ENCODE measurements at places on chromosomes 7 and 10. TPM values are rescaled to one million over a fixed set of nuclear protein-coding genes. Genes with fewer than 3 reads are reported as not detected.
A peak's percentile ranks its signal among the peaks of the same experiment; 100 is the strongest.

DNA sequence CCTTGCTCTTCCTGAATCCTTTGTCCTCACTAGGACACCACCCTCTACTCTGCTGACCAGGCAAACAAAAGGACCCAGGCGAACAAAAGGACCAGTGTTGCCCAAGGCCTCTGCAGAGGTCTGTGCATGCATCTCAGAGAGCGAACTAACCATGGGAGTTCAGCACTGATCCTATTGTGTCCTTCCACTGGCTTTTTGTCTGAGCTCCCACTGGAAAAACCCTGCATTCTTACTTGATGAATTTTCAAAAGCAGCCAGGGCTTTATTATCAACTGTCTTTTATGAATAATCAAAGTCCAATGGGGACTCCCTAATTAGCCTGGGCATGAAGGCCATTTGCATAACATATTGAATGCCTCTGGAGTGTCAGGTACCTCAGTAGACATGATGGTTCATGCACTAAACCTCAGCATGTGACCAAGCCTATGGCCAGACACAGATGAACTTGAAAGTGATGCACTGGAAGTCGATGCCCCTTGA is 140.6 kb downstream of the KCNMA1 start:
- no peak overlapping the region for H3K4me3 ChIP-seq
- peaks cover 61% of the 10 kb centered on the region for H3K4me1 ChIP-seq
- H3K27me3 ChIP-seq: no peaks in the 10 kb centered on the region
- H3K36me3 ChIP-seq: no peaks in the 10 kb centered on the region
- peak overlapping the region; percentile 63 for H3K27ac ChIP-seq

MSS51 gene
- total RNA-seq: 1.2 TPM

GRCh38 chr7:42617806-42618457 is 293.9 kb downstream of the C7orf25 start:
- H3K36me3 ChIP-seq: no peaks in the 10 kb centered on the region
- DNase-seq: no peak
- no peaks in the 10 kb centered on the region for H3K27me3 ChIP-seq
- H3K4me3 ChIP-seq: no peak overlapping the region

OR2A12 gene
- not detected for total RNA-seq

DNA sequence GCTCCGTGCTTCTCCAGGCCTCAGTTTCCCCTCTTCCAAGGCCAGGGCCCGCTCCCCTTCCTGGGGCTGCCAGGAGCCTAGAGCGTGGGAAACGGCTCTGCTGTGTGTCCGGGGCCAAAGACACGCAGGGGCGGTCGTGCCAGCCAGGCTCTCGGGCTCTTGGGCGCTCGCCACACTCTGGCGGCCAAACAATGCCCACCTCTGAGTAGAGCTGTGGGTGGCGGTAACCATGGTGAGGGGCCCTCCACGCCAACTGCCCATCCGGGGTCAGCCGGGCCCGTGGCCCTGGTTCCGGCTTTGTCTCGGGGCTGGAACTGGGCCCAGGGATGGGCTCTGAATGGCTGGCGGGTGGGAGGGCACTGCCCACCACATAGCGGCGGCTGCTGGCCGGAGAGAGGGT is 16.0 kb downstream of the GRIFIN start:
- no peak overlapping the region for H3K4me3 ChIP-seq
- H3K27ac ChIP-seq: no peak overlapping the region
- H3K27me3 ChIP-seq: no peaks in the 10 kb centered on the region
- H3K4me1 ChIP-seq: no peaks in the 10 kb centered on the region

DNA sequence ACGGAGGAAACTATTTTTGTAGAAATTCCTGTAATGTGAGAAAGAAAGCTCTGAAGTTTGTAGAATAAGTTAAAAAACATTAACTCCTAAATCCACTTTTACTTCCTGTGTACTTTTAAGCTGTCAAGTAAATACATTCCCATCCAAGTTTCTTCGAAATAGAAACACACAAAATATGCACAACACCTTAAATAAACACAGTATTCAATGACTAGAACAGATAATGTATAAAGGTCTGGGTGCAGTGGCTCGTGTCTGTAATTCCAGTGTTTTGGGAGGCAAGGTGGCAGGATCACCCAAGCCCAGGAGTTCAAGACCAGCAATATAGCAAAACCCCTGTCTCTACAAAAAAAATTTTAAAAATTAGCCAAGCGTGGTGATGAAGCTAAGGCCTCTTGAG is 121.9 kb upstream of the ODAD2 start:
- H3K27ac ChIP-seq: peak overlapping the region; percentile 61
- H3K27me3 ChIP-seq: no peaks in the 10 kb centered on the region

GRCh38 chr10:121910673-121911420 is 17.0 kb downstream of the ATE1 start:
- peaks cover 6% of the 10 kb centered on the region for H3K4me1 ChIP-seq
- no peaks in the 10 kb centered on the region for H3K27me3 ChIP-seq
- peak overlapping the region; percentile 15 for H3K27ac ChIP-seq
- H3K4me3 ChIP-seq: no peak overlapping the region
- H3K36me3 ChIP-seq: peaks cover 32% of the 10 kb centered on the region

GRCh38 chr10:50325449-50326171 is 74.3 kb upstream of the ASAH2 start:
- no peaks in the 10 kb centered on the region for H3K36me3 ChIP-seq
- no peak for DNase-seq
- H3K27me3 ChIP-seq: no peaks in the 10 kb centered on the region
- peak overlapping the region; percentile 67 for H3K27ac ChIP-seq

- H3K27me3 ChIP-seq: no peaks in the 10 kb centered on the region
- H3K27ac ChIP-seq: peak overlapping the region; percentile 88
- H3K4me1 ChIP-seq: peaks cover 34% of the 10 kb centered on the region
- peak overlapping the region; percentile 94 for H3K4me3 ChIP-seq
- DNase-seq: no peak
Measured at GRCh38 chr7:18087687-18088078, 60.0 kb upstream of the PRPS1L1 start.

COL28A1 gene
- total RNA-seq: 15.1 TPM

DNA sequence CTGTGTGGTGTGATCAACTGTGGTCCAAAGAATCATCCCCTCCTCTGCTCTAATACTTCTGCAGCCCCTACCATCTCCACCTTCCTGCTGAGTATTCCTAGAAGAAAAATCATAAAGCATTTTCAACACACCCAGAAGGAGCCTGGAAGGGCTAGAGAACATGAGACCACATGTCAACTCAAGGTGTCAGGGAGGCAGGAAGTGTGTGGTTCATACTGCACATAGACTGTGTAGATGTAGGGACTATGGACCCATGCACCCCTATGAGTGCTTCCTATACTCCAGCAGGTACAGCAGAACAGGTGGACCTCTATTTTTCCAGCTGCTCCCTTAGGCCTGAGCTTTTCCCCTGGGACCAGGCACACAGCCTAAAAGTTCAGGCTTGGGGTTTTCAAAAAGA is 2.6 kb upstream of the ZNF746 start:
- H3K27ac ChIP-seq: no peak overlapping the region
- H3K36me3 ChIP-seq: no peaks in the 10 kb centered on the region
- no peak overlapping the region for H3K4me3 ChIP-seq
- peaks cover 21% of the 10 kb centered on the region for H3K4me1 ChIP-seq
- no peak for DNase-seq

HPSE2 gene
- 40.7 TPM for total RNA-seq

DNA sequence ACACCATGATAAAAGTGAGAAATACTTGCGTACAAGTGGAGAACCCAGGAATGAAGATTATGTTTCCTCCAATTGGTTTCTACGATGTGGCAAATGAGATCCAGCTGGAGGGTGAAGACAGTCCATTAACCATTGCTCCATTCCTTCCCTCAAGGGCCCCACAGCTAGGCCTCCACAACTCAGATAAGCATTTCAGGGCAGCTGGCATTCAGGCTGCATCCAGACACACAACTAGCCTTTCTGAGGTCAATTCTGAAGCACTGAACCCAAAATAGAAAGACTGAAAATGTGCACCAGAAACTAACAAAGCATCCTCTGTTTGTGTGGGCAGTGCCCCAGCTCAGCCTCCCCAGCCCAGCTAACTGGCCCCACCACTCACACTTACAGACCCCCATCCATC is 94.8 kb downstream of the GSAP start:
- H3K27ac ChIP-seq: no peak overlapping the region
- peaks cover 16% of the 10 kb centered on the region for H3K36me3 ChIP-seq
- no peaks in the 10 kb centered on the region for H3K27me3 ChIP-seq
- DNase-seq: no peak
- no peak overlapping the region for H3K4me3 ChIP-seq
- H3K4me1 ChIP-seq: peaks cover 17% of the 10 kb centered on the region

- peaks cover 69% of the 10 kb centered on the region for H3K36me3 ChIP-seq
- no peak overlapping the region for H3K4me3 ChIP-seq
- DNase-seq: no peak
- no peak overlapping the region for H3K27ac ChIP-seq
- no peaks in the 10 kb centered on the region for H3K27me3 ChIP-seq
Measured at GRCh38 chr10:125840406-125840805, 17.1 kb downstream of the BCCIP start.

AMZ1 gene
- under 0.01 TPM for total RNA-seq

GRCh38 chr10:117716889-117717288 is 174.3 kb downstream of the EMX2 start:
- no peaks in the 10 kb centered on the region for H3K4me1 ChIP-seq
- no peak overlapping the region for H3K4me3 ChIP-seq
- H3K27me3 ChIP-seq: no peaks in the 10 kb centered on the region
- no peaks in the 10 kb centered on the region for H3K36me3 ChIP-seq
- no peak overlapping the region for H3K27ac ChIP-seq
- no peak for DNase-seq

HECTD2 gene
- total RNA-seq: 21.3 TPM

WASHC2C gene
- 27.5 TPM for total RNA-seq

DNA sequence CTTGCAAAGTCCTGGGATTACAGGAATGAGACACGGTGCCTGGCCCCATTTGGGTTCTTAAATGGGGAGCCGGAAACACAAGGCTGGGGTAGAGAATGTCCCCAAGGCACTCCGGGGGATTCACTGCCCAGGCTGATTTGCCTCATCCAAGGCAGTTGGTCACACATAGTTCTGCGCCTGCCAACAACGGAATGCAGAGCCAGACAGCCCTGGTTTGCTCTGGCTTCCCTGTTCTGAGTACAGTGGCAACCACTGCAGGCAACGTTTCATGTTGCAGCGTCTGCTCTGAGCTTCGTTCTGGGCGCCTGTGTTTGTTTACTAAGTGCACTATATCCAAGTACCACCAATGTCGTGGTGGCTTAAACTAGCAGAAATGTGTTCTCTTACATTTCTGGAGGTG is 61.7 kb upstream of the C1QL3 start:
- no peaks in the 10 kb centered on the region for H3K36me3 ChIP-seq
- peaks cover 4% of the 10 kb centered on the region for H3K27me3 ChIP-seq
- H3K27ac ChIP-seq: no peak overlapping the region
- no peaks in the 10 kb centered on the region for H3K4me1 ChIP-seq

ABCB1 gene
- 7.6 TPM for total RNA-seq

TFEC gene
- 4.6 TPM for total RNA-seq

ANKRD2 gene
- total RNA-seq: 1.6 TPM

SPDYE6 gene
- not detected for total RNA-seq

GRCh38 chr7:50092579-50093491 is at the start of gene ZPBP:
TSS of gene ZPBP (minus strand) at chr7:50093246. CDS start at chr7:50093194, 52 bp downstream.
- H3K36me3 ChIP-seq: no peaks in the 10 kb centered on the region
- no peak for DNase-seq
- no peak within 1 kb of the TSS for H3K27ac ChIP-seq
- peak within 1 kb of the TSS; percentile 51 for H3K4me3 ChIP-seq

AGBL3 gene
- total RNA-seq: 1.2 TPM

DNA sequence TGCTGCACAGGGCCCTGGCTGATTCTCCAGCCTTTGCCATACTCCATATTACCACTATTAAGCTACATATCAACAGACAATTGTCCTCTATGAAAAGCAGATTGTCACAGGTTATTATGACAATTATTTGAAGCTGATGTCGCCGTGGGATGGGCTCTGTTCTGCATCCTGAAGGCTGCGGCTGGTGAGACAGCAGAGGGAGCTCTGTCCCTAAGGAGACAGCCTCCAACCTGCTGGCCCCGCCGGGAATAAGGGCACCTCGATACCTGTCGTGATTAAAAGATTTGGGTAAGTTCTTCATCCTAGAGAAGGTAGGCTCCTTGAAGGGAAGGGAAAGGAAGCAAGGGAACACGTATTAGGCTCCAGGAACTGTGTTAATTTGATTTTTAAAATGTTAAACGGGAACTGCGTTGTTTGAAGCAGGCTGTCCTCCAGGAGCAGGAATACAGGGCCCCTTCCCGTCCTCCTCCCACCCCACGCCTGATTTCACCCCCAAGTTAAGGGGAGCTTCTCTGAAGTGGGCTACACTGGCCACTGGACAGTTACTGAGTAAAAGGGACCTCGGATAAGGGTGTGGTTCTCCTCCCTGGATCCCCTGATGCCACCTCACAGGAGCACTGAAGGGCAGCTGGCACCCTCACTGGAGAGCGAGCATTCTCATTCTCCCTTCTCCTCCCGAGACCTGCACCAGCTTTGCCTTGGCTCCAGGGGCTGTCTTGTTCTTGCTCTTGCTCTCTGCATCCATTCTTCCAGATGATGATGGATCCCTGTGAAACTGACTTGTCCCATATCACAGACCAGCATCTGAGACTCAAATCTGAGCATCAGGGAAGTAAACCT is 11.8 kb upstream of the TIAL1 start:
- no peaks in the 10 kb centered on the region for H3K27me3 ChIP-seq
- H3K4me3 ChIP-seq: no peak overlapping the region
- DNase-seq: no peak
- H3K27ac ChIP-seq: no peak overlapping the region

- no peak for DNase-seq
- no peaks in the 10 kb centered on the region for H3K27me3 ChIP-seq
- peaks cover 60% of the 10 kb centered on the region for H3K36me3 ChIP-seq
- H3K4me3 ChIP-seq: no peak overlapping the region
- no peak overlapping the region for H3K27ac ChIP-seq
Measured at GRCh38 chr10:404346-404745, 269.1 kb downstream of the ZMYND11 start.

SGCE gene
- 96.6 TPM for total RNA-seq

HOXA3 gene
- 16.6 TPM for total RNA-seq

- H3K36me3 ChIP-seq: no peaks in the 10 kb centered on the region
- peak overlapping the region; percentile 37 for H3K4me3 ChIP-seq
- peaks cover 62% of the 10 kb centered on the region for H3K4me1 ChIP-seq
Measured at GRCh38 chr7:122305475-122306319, 1.1 kb upstream of the FEZF1 start.

SPDYE11 gene
- not detected for total RNA-seq

NUTM2E gene
- total RNA-seq: not detected

DNA sequence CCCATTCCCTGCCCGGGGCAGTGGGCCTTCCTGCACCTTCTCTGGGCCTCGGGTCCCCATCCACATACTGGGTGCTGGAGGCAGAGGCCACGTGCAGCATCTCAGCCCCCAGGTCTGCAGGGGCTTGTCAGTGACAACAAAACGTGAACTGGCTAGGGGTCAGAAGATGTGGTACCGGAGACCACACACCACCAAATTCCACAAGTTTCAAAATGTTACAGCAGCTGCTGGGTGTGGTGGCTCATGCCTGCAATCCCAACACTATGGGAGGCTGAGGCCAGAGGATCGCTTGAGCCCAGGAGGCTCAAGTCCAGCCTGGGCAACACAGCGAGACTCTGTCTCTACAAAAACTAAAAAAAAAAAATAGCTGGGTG is 62.1 kb upstream of the DNAAF5 start:
- H3K4me1 ChIP-seq: peaks cover 67% of the 10 kb centered on the region
- no peaks in the 10 kb centered on the region for H3K36me3 ChIP-seq
- H3K4me3 ChIP-seq: no peak overlapping the region
- DNase-seq: no peak

GRCh38 chr10:47269294-47269693 is 30.7 kb upstream of the GDF10 start:
- H3K27me3 ChIP-seq: no peaks in the 10 kb centered on the region
- H3K4me3 ChIP-seq: no peak overlapping the region
- H3K27ac ChIP-seq: no peak overlapping the region
- H3K4me1 ChIP-seq: no peaks in the 10 kb centered on the region
- H3K36me3 ChIP-seq: no peaks in the 10 kb centered on the region
